B cell (primary cell): ENCODE measurements at places on chromosomes 1 and 21. TPM values are rescaled to one million over a fixed set of nuclear protein-coding genes. Genes with fewer than 3 reads are reported as not detected.

Gene BARHL2
- not detected in 2 replicates for total RNA-seq

Gene HCRTR1
- total RNA-seq, result 0.22 TPM in 2 replicates

Gene S100B
- not detected in 2 replicates for total RNA-seq

Gene FCRLB
- total RNA-seq, result 3.0 and 3.8 TPM in 2 replicates

DNA sequence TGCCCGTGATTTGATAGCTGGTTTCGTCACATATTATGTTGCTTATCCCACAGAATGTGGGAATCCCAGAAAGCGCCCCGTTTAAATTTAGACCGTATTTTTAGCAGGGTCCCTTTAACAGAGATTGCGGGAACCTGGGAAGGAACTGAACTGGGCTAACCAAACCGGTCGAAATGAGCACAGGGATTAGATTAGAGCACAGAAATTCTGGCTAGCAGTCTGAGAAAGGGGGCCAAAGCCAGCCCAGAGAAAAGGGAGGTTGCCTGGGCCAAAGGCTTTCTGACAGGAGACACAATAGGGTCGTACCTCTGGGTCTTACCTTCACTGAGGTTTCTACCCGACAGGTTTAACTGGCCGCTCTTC, 327 bp downstream of the LRRC40 start:
- H3K27ac ChIP-seq, result peak overlapping the region; percentile 86
- no peaks in the 10 kb centered on the region for H3K27me3 ChIP-seq
- H3K4me3 ChIP-seq, result peak overlapping the region; percentile 91

DNA sequence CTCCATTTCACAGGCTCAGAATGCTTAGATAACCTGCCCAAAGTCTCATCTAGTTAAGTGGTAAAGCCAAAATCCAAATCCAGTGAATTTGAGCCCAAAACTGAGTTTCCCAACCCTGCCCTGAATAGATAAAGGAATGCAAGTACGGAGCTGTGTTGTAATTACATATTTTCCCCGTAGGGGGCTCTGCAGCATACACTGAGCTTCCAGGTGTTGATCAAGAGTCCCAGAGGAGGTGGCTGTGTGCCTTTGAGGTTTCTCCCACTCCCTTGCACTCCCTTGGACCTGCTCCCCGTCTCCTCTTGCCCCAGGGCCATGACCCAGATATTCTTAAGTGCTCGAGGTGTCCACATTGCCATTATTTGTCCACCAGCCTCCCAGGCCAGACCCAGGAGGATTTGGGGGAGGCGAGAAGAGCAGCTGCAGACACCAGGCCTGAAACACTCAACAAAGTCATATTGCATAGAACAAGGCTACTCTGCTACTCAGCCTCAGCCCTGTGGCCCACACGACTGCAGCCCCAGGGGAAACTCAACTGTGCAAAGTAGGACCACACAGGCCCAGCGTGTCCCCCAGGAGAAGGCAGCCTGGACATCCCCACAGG, 18.4 kb upstream of the LY9 start:
- no peak overlapping the region for H3K27ac ChIP-seq
- no peaks in the 10 kb centered on the region for H3K36me3 ChIP-seq
- H3K27me3 ChIP-seq, result no peaks in the 10 kb centered on the region
- no peak overlapping the region for H3K4me3 ChIP-seq
- peak; percentile 72 for DNase-seq

DNA sequence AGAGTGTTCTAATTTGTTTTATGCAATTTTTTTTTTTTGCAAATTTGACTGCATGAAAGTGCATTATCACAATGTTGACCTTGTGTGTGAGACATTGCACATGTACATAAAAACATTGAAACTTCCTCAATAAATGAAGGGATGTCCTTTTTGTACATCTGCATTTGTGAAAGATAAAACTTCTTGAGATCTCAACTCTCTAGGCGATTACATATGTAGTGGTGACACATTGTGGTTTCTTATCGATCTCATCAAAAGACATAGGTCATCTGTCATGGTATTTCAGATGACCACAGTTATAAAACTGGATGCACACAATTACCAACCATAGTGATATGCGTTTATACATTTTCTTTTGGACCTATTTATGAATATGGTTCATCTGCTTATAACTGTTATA, 35.6 kb upstream of the C21orf91 start:
- H3K36me3 ChIP-seq, result no peaks in the 10 kb centered on the region
- no peaks in the 10 kb centered on the region for H3K27me3 ChIP-seq
- no peak for DNase-seq
- no peak overlapping the region for H3K4me3 ChIP-seq
- H3K27ac ChIP-seq, result no peak overlapping the region

DNA sequence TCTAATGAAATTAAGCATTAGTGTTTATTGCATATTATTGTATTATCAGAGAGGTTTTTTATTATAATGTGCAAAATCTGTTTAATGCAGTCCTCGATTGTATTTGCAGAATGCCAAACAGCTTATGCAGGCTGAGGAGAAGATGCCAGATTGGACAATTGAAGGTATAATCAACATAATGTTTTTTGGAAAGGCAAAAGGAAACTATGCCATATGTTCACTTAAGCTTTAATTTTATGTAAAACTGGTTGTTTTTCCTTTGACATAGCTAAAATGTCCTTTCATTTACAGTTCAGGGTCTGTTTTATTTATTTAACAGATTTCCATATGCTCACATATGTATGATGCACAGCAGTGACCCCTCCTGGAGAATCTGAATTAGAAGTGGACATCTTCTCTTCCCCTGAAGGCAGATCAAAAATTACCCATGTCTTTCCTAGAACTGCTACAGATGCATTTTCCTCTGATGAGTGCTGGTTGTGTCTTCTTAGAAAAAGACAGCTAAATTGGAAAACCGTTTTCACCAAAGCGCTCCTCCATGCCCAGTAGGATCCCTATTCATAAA, 143.5 kb upstream of the USH2A start:
- no peaks in the 10 kb centered on the region for H3K36me3 ChIP-seq
- no peak overlapping the region for H3K27ac ChIP-seq
- H3K4me1 ChIP-seq, result no peaks in the 10 kb centered on the region
- no peaks in the 10 kb centered on the region for H3K27me3 ChIP-seq
- no peak overlapping the region for H3K4me3 ChIP-seq

GRCh38 chr1:185442050-185442449, 125.0 kb upstream of the IVNS1ABP start:
- H3K36me3 ChIP-seq, result no peaks in the 10 kb centered on the region
- H3K4me1 ChIP-seq, result peaks cover 17% of the 10 kb centered on the region
- no peak overlapping the region for H3K4me3 ChIP-seq
- no peak overlapping the region for H3K27ac ChIP-seq
- no peaks in the 10 kb centered on the region for H3K27me3 ChIP-seq
- DNase-seq, result no peak

DNA sequence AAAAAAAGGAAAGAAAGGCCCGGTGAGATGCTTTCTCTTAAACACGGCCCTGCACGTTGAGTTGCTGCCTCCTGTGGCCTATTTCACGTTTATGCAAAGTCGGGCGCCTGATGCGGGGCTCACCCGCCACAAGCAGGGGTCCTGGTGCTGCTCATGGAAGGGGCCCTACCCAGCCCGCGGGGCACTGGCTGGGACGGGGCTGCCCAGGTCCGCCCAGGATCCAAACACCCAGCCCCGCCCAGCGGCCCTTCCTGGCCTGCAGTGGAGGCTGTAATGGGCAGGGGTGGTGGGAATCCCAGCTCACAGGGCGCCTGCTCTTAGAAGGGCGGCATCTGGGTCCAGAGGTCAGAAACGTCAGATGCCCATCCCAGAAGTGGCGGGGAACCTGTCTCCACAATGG, 1.6 kb downstream of the COL6A2 start:
- H3K4me1 ChIP-seq, result no peaks in the 10 kb centered on the region
- DNase-seq, result no peak
- no peak overlapping the region for H3K4me3 ChIP-seq
- H3K27me3 ChIP-seq, result peaks cover 18% of the 10 kb centered on the region
